ENCODE measurements at places on chromosomes 3 and 15.

GRCh38 chr3:66789580-66790237, 208.4 kb upstream of the KBTBD8 start:
- no peak for DNase-seq

GRCh38 chr3:171747223-171747920, 62.9 kb downstream of the PLD1 start:
- DNase-seq, result no peak

DNA sequence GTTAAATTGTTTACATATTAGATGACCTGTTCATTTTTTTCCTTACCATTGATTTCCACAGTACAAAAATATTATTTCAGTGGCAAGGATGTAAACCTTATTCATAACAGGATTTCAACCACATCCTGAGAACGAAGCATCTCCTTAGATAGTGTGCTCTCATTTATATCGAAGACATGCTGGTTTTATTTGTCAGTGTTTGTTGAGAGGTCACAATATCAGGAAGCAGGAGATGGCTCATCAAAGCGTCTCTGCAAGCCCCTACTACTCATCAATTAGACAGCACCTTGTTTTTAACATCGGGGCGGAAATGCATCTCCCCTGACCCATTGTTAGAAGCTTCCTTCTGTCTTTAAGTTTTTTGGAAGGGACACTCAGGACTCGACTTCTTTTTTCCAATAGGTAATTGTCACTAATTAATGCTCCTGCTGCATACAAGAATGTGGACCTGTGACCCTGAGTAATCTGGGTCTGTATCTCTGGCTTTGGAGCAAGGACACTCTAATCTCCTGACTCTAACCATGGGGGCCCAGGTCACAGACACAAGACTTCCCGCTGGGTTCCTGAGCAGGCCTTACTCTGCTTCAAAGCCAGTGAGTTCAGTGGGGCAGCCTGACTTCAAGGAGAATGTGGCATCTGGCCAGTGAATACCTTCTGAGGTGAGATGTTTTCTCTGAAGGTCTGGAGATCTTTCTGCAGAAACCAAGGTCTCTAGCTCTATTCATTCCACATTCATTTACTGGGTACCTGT, 50.3 kb downstream of the MECOM start:
- no peak for DNase-seq

- no peak for DNase-seq
These were observed 14.0 kb downstream of the PBRM1 start for GRCh38 chr3:52671676-52672075.

DNA sequence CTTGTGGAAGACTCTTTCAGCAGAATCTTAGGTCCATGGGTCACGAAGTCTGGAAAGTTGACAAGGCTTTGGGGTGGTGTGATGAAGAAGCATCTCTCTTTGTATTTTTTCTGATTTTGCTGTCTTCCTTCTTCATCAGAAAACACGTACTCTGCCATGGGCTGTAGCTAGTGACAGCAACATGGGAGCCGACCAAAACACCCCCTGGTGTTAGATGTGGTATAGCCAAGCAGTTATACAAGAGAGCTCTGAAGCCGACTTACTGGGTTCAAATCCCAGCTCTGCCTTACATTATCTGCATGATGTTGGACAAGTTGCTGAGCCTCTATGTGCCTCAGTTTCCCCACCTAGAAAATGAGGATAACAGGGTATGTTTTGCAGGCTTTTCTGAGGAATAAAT, 32.9 kb upstream of the LYZL4 start:
- no peak for DNase-seq

Data from stimulated activated CD8-positive, alpha-beta memory T cell treated with anti-CD3 and anti-CD28 coated beads, Interleukin-4, amount 100 ng/mL, for 48 hours (primary cell).